ENCODE measurements at places on chromosomes 4 and X.
A peak's percentile ranks its signal among the peaks of the same experiment; 100 is the strongest.

DNA sequence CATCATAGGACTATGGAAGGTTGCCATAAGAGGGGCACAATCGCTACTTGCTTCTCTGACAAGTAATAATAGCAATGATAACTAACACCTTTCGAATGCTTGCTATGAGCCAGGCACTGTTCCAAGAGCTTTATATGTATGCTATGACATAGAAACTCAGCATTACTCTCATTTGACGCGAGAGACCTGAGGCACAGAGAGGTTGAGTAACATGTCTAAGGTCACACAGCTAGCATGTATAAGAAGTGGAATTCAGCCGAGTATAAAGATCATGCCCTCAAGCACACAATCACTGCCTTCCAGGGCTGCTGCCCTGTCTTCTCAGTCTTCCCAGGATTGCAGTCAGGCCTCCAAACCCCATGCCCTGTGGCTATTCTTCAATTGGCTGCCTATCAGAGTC is 19.5 kb downstream of the PJA1 start:
- no peak for DNase-seq

- DNase-seq, result peak; percentile 70
These were observed at the start of gene TMEM131L for GRCh38 chr4:153466081-153466948. Gene TMEM131L, plus strand, starts transcription at chr4:153466360. Its CDS starts 38 bp downstream, at chr4:153466398.

GRCh38 chr4:52911684-52912294 is 49.7 kb downstream of the RASL11B start:
- DNase-seq, result peak; percentile 32

DNA sequence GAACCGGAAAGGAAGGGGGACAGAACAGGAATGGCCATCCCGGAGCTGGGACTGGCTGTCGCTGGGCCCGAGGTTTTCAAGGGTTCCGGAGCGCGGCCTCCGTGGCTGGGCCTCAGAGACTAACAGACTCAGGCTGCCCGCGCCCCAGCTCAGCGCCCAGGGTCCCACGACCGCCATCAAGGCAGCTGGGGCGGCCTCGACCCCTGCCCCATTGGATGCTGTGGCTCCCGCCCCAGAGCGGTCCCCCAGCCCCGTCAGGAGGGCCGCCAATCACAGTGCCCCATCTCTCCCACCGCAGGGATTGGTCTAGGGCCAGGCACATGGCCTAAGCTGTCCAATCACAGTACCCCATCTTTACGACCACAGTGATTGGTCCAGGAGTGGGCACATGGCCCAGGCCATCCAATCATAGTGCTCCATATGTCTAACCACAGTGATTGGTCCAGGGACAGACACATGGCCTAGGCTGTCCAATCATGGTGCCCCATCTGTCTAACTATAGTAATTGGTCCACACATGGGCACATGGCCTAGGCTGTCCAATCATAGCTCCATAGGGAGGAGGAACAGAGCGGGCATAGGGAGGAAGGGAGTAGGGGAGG is 105.3 kb upstream of the NKX1-1 start:
- no peak for DNase-seq

All from T-helper 17 cell (primary cell).